ENCODE measurements at places on chromosomes 5 and 9.

DNA sequence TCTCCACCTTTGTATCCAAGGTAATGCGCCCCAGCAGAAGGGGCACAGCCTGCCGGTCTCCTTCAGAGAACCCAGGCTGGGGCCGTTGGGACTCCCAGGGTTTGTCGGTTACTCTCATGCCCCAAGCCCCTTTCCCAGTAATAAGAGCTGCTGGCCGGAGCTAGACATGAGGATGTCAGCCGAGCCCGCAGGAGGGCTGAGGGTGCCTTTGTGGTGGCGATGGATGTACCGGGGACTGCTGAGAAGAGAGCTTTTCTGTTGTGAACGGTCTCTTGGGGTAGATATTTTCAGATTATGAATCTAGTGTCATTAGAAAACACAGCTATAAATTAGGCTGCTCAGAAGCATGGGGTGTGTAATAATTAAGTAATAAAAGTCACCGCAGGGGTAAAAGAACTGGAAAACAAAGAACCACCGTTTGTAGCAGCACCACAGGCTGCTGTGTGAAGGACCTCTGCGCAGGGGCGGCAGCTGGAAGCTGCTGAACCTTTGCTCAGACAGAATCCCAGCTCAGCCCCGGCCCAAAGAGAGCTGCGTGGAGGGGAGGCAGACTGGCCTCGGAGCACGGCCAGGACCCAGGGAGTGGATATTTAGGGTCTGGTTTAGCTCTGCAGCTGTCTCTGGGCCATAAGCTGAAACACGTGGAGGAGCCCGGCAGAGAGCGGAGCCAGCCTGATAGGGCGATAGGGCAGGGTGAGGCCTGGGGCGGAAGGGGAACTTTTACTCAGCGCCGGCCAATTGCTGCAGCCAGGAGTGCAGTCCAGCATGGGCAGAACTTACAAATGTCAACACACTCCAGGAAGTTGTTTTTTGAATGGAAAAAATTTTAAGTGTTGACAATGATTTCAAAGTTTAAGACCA is 50.5 kb upstream of the BARHL1 start:
- no peak for DNase-seq

DNA sequence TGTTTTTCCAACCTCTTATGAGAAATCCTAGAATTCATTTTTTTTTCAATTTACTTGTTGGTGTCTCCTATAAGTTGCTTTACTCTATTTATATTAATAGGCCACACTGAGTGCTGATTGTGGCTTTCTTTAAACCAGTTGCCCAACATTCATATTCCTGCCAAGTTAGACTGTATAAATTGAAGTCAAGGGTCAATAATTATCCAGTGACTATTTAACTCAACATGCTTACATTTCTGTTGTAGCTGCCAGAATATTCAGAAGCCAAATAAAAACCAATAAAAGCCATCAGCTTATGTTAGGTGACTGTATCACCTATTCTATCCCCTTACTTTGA is 169.0 kb downstream of the PTPRD start:
- no peak for DNase-seq

DNA sequence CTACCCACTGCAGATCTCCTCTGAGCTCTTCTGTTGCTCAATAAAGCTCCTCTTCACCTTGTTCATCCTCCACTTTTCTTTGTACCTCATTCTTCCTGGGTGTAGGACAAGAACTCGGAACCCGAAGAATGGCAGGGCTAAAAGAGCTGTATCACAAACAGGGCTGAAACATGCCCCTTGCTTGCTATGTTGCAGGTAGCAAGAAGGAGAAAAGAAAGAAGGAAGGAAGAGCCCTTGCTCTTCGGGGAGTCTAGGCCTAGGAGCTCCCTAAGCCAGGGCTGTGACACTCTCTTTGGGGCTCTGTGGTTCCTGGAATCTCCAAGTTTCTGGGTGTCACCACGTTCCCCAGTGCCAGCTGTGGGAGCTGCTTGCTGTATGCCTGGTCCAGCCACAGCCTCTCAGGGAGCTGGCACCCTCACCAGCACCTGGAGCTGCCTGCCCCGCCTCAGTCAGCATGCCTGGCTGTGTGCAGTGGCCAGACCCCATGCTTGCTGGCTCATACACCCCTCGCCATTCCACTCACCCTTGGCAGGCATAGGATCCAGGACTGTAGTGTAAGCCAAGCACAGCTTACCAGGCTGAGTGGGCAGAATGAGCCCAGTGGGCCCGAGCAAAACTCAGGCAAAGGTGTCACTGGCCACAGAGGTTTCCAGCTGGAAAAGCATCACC is 274.8 kb upstream of the ADRA1B start:
- no peak for DNase-seq

DNA sequence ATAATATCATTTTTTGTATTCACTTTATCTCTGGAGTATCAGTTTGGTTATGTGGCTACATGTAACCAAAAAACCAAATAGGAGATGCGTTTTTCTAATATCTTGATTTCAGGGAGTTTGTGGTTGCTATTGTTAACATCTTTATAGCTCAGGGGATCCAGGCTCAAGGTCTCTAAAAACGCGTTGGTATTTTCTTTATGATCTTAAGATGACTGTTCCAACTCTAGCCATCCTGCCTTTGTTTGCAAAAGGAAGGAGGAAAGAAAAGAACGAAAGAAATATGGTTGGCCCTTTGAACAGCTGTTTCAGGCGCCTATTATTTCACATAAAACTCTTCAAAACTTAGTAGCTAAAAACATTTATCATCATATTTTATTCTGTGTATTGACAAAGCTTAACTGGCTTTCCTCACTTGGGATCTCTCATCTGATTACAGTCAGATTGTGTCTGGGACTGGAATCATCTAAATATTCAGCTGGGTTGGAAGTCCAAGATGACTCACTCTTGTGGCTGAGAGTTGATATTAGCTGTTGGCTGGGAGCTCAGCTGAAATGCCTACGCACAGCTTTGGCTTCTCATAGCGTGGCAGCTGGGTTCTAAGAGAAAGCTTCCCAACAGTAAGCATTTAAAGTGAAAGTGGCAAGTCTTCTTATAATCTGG is 60.1 kb downstream of the FAM174A start:
- peak; percentile 93 for DNase-seq

DNA sequence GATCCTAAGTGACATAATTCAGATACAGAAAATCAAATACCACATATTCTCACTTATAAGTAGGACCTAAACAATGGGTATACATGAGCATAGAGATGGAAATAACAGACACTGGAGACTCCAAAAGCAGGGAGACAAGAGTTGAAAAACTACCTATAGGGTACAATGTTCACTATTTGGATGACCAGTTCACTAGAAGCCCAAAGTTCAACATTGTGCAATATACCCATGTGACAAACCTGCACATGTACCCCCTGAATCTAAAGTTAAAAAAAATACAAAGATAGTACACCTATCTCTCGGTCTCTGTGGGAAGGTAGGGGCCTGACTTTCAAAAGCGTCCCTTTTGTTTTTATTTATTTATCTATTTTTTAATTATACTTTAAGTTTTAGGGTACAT is 11.7 kb upstream of the OR1N1 start:
- DNase-seq, result no peak

- DNase-seq, result no peak
Observed at GRCh38 chr5:1961304-1961946, 78.7 kb upstream of the IRX4 start.

- DNase-seq, result peak; percentile 92
Observed at GRCh38 chr5:91101600-91102379, 281.3 kb downstream of the ARRDC3 start.

DNA sequence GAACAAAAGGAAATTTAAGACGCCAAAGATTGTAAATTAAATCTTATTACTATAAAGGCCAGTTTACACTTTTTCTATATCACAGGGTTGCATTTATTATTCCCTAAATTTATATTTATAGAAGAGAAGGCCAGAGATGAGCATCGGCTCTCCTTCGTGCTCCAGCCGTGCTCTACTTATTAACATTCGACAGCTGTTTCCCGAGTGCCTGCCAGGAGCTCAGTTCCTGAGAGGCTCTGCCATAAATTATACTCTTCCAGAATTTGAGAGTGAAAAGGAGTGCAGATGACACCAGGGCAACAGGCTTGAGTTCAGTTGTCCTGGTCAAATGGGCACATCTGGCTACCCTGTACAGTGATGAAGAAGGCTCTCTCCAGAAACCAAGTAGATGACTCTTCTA is 70.1 kb downstream of the PCSK5 start:
- no peak for DNase-seq

DNA sequence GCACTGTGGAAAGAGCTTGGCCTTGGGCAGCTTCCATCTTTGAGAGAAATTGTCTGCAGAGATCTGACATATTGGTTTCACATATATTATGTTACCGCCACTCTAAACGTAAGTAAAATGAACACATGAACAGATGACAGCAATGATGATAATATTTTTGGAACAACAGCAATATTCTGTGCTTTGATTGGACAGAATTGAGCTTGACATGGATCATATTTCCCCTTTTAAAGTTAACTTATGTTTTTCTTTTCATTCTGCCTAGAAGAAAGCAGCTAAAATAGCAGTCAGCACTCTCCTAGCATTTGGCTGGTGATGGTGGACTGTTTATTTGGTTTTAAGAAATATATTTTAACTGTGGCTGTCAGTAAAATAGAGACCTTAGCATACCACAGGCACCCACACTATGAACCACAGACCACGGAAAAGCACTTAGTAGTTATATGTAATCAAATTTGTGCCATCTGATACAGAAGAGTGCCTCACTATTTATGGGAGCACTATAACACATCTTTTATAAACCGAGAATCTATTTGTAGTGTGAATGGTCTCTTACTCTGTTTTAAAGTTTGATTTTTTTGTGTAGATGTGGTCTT is 1.8 kb upstream of the CFAP95 start:
- DNase-seq, result no peak

- no peak for DNase-seq
Observed at GRCh38 chr5:98414938-98415337, 358.5 kb upstream of the RGMB start.

- DNase-seq, result no peak
Observed at GRCh38 chr5:140296289-140296688, 6.6 kb downstream of the PFDN1 start.

DNA sequence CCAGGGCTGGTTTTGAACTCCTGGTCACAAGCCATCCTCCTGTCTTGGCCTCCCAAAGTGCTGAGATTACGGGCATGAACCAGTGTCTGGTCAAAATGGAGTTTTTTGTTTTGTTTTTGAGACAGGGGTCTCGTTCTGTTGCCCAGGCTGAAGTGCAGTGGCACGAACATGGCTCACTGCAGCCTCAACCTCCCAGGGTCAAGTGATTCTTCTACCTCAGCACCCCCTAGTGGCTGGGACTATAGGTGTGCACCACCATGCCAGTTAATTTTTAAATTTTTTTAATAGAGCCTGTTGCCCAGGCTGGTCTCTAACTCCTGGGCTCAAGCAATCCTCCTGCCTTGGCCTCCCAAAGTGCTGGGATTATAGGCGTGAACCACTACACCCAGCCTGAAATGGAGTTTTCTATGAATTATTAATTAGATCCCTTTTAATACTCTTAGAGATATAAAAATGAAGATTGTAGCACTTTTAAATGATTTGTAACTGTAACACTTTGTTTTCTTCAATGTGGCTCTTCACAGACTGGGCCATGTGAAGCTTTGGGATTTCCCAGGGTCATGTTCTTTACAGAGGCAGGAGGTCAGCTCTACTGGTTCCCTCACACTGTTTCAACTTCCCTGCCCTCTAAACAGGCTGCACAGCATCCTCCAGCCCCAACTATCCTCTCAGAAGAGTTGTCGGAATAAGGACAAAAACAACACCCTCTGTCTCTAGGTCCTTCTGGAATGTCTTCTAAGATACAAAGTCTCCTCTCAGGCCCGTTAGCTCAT is 32.7 kb upstream of the SPARC start:
- peak; percentile 75 for DNase-seq

DNA sequence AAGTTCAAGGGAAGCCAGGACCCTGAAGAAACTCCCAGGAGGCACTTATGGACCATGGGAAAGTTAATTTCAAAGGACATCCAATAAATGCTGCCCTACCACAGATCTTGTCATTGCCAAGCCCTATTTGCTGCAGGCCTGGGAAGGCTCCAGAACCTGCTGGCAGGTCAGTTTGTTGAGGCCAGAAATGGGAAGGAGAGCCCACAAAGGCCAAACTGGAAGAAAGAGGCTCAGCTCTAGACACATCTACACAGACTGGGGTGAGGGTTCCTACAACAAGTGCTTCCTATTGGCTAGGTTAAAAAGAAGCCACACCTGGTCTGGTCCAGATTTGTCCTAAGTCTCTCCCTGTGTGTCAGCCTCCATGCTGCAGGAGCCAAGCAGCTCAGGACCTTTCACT is 94.4 kb downstream of the SIL1 start:
- no peak for DNase-seq

GRCh38 chr5:32827981-32828380 is 116.9 kb downstream of the NPR3 start:
- no peak for DNase-seq

DNA sequence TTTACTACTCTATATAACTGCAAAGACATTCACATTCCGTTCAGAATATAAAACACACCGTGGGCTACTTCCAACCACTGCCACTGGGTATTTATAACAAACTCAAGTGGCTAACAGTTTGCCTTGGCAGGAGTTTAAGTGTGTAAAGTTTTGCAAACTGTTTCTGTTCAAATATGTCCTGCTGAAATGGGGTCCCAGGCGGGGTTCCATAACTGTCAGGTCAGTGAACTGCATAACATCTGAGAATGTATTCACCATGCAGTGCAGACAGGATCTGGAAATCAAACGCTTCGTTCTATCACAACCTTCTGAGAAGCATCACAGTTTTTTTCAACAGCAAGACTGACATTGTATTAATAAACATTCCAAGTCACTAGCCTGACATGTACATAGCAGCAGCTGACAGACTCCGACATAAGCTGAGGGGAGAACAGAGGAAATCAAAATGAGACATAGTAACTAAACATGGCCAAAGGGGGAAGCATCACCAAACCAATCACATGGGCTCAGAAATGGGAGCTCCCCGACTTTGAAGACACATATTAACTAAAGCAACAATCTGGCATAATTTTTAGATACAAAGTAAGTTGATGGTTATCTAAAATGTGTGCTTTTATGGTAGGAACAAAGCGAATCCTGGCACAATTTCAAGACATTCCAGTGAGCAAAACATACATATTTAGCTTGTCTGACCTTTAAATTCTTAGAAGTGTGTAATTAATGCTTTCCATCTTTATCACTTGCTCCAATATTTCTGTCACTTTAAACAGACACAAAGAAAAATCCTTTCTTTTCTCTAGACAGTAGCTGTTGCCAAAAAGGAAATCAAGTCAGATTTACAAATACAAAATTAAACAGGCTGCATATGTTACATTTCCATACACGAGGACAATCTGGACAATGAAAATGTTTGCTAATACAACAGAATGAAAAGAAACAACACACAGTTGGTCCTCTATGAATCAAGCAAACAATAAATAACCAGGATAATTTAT is 156.8 kb downstream of the MAPKAP1 start:
- no peak for DNase-seq
